ENCODE measurements at places on chromosomes 13 and 19.

DNA sequence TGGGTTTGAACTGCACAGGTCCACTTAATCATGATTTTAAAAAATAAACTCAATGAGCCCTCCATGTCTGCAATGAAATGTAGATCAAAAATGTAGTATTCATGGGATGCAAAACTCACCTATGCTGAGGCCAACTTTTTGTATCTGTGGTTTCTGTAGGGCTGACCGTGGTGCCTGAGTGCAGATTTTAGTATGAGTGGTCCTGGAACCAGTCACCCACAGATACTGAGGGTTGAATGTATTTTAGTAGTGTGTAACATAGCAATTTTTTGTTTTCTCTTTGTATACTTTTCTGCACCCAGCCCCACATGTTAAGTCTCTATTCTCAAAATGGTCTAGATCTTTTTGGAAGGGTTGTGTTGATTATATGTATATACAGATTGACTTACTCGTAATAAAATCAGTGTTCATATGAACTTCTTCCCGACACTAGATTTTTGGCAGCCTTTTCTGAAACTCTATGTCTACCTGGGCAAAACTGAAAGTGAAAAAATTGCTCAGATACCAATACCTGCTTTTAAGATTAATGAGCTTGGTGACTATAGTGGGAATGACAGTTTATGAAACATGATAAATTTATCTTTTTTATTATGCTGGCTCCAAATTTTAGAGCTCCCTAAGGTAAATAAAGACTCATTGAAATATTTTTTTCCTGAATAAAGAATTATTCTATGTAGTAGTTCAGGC, 51.6 kb downstream of the DNAJC15 start:
- no peak for DNase-seq

GRCh38 chr19:18102916-18103542, 5.5 kb downstream of the MAST3 start:
- DNase-seq, result no peak

DNA sequence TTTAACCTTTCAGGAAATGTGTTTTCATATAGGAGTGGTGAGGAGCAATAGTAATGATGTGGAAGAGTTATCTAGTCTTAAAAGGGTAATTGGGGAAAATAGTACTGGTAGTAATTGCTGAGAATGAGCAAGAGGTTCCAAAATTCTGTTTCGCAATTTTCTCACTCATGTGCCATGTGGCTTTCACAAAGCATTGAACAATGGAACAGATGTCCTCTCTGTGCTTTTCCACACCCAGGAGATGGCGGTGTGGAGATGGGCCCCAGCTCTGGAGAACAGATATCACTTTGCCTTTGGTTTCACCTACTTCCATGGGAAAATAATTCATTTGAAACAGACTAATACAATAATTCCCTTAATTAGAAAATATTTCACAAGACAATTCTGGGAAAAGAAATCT, 170.0 kb upstream of the SLC10A2 start:
- DNase-seq, result no peak

GRCh38 chr19:5697022-5697889, 7.2 kb downstream of the RPL36 start:
- no peak for DNase-seq

DNA sequence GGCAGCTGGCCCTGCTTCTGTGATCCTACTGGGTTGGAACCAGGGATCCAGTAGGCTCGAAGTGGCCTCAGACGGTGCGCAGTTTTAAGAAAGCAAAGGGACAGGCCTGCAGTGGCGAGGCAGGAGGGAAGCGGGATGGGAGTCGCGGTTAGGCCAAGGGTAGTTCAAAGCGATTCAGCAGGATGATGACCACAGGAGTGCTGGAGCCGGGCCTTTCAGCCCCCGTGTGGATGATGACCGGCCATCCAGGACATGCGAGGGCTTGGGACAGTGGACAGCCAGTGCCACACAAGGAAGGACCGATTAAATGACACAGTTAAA, 854 bp downstream of the RNASEH2B start:
- peak; percentile 22 for DNase-seq

- DNase-seq, result no peak
Measured at GRCh38 chr19:31110336-31110735, 238.9 kb downstream of the TSHZ3 start.

- DNase-seq, result no peak
Measured at GRCh38 chr13:58004751-58005150, 373.2 kb downstream of the PCDH17 start.

- DNase-seq, result no peak
Measured at GRCh38 chr13:98041081-98041820, 87.8 kb downstream of the IPO5 start.

GRCh38 chr19:8397746-8398310, 7.7 kb downstream of the RAB11B start:
- DNase-seq, result no peak

DNA sequence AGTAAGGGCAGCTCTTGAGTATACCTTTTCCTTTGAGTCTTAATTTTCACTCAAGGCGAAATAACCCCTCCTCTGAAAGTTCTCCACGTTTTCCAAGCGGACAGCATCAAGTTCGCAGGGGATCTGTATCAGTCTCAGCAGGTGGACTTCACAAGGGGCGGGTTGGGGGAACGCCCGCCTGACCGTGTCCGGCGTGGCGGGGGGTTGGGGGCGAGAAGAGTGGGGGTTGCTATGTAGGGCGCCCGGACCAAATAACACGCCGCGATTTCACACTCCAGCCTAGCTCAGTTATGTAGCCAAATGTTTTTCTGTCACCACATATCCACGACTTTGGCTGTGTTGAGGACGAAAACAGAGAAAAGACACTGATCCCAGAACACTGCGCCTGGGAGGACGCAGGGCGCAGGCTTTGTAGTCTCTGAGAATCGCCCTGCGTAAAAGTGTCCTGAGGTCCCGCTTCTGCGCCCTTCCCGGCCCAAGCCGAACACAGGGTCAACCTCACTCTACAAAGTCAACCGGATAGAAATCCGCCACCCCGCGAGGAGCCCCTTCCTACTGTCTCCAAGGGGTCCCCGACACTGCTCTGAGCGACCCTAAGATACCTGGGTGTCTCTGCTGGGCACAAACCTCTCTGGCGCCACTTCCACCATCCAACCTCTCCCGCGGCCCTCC, 524 bp downstream of the RUBCNL start:
- no peak for DNase-seq

- DNase-seq, result peak; percentile 89
Measured at GRCh38 chr13:80361883-80362327, 21.0 kb upstream of the SPRY2 start.

GRCh38 chr13:69496981-69497380, 610.6 kb upstream of the ATXN8OS start:
- peak; percentile 19 for DNase-seq

- no peak for DNase-seq
Measured at GRCh38 chr13:42769650-42770049, 11.7 kb upstream of the FAM216B start.

GRCh38 chr19:45156751-45157150, 4.0 kb downstream of the NKPD1 start:
- no peak for DNase-seq

GRCh38 chr19:35045667-35046300, 4.3 kb downstream of the HPN start:
- peak; percentile 88 for DNase-seq

GRCh38 chr13:37889102-37889501, 19.5 kb upstream of the TRPC4 start:
- DNase-seq, result no peak

DNA sequence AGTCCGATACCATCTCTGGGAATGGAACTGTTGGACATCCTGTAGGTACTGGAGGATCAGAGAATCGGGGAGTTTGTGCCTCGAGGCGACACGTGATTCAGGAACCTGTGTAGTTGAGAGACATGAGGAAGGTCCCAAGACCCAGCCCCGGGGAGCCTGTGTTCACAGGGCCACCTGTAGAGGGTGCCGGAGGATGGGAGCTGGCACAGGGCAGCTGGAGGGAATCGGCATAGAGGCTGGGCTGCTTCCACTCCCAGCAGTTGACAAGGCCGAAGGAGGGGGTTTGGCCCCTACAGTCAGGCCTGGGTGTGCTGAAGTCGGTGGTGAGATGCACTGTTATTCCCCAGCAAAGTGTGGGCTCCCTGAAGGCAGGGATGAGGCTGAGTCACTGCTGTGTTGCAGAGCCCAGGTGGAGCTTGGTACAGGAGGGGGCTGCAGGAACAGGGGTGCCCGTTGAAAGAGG, 2.5 kb upstream of the ISYNA1 start:
- no peak for DNase-seq

- no peak for DNase-seq
Measured at GRCh38 chr19:41223431-41224234, 4.6 kb downstream of the AXL start.

GRCh38 chr19:8421484-8422461, 8.7 kb downstream of the MARCHF2 start:
- no peak for DNase-seq

GRCh38 chr19:1374250-1374577, 9.5 kb upstream of the NDUFS7 start:
- DNase-seq, result no peak

Data from pons (tissue), 1 donor.